Tibial nerve (tissue), 4 donors: ENCODE measurements at places on chromosomes 2 and 18. TPM values are rescaled to one million over a fixed set of nuclear protein-coding genes. Genes with fewer than 3 reads are reported as not detected.

DES gene
- total RNA-seq = 20.7 TPM

SERPINB5 gene
- total RNA-seq = not detected

DNA sequence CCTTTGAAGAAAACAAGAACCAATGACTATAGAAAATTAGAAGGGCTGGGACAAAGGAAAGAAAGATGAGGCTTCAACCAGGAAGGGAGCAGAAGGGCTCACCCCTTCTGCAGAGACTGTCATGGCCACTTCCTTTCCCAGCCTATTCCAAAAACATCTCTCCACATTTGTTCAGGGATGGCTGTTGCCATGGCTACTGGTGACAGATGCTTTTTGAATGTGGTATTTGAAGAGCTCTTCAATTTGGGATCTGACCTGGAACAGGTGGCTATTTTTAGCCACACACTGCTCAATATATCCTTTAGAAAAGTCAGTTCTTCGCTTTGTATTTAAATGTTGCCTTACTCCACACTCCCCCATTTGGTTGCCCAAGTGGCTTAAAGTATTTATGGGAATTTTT, 64.1 kb upstream of the LCLAT1 start:
- H3K4me1 ChIP-seq = no peaks in the 10 kb centered on the region
- no peak for DNase-seq
- no peak overlapping the region for H3K4me3 ChIP-seq
- H3K36me3 ChIP-seq = no peaks in the 10 kb centered on the region
- H3K27me3 ChIP-seq = no peaks in the 10 kb centered on the region
- no peak overlapping the region for H3K27ac ChIP-seq

GRCh38 chr2:128369108-128369555, 50.5 kb upstream of the HS6ST1 start:
- peak overlapping the region; percentile 40 for H3K27ac ChIP-seq
- DNase-seq = no peak
- no peaks in the 10 kb centered on the region for H3K27me3 ChIP-seq
- H3K4me1 ChIP-seq = peaks cover 8% of the 10 kb centered on the region
- no peaks in the 10 kb centered on the region for H3K36me3 ChIP-seq
- H3K4me3 ChIP-seq = no peak overlapping the region
